ENCODE measurements at places on chromosomes 1 and 21. TPM values are rescaled to one million over a fixed set of nuclear protein-coding genes. Genes with fewer than 3 reads are reported as not detected.

Gene SLC9C2
- total RNA-seq: 0.46 TPM

Gene ATP1A4
- not detected for total RNA-seq

Gene RAB25
- total RNA-seq: not detected

Gene CFHR4
- total RNA-seq: not detected

Gene RNU1-3
- under 0.01 TPM for total RNA-seq

Gene RCSD1
- not detected for total RNA-seq

Gene PLOD1
- total RNA-seq: 1,503 TPM

Gene LAPTM5
- total RNA-seq: not detected

Gene ELAPOR1
- 0.89 TPM for total RNA-seq

Gene SH3D21
- 10.5 TPM for total RNA-seq

Gene ARHGEF10L
- total RNA-seq: 15.4 TPM

Gene SFN
- 0.14 TPM for total RNA-seq

Gene CCDC27
- total RNA-seq: not detected

Gene ZFP69B
- 8.2 TPM for total RNA-seq

Gene KRTAP21-2
- not detected for total RNA-seq

Gene TBX19
- total RNA-seq: 0.60 TPM

Gene BPNT1
- total RNA-seq: 27.0 TPM

Gene TMEM200B
- 5.6 TPM for total RNA-seq

Gene GNAT2
- total RNA-seq: not detected

All from smooth muscle cell of the umbilical artery (primary cell).